ENCODE measurements at places on chromosomes 2 and 18.

GRCh38 chr2:230751062-230751461 is 38.4 kb downstream of the CAB39 start:
- no peak for DNase-seq

- no peak for DNase-seq
Measured at GRCh38 chr2:88066543-88066942, 1.1 kb upstream of the SMYD1 start.

DNA sequence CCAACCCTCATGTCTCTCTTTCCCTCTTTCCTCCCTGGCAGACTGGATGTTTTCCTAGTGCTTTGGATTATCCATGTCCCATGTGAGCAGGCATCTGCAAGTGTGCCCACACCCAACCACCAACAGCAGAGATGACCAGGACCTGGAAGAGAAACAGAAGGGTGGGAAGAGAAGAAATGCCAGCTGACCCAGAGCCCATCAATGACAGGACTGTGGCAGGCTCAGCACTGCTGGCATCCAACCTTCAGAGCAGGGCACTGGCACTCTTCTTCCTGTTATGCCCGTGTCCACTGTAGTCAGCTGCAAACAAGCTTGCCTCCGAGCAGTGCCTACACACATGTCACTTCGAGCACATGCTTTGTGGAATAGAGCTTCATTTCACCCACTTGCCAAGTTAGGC is 121.1 kb downstream of the TANC1 start:
- no peak for DNase-seq

- DNase-seq, result no peak
Measured at GRCh38 chr2:112582314-112582746, 2.1 kb upstream of the CHCHD5 start.

GRCh38 chr2:37459095-37459981 is 114.9 kb downstream of the QPCT start:
- DNase-seq, result no peak

DNA sequence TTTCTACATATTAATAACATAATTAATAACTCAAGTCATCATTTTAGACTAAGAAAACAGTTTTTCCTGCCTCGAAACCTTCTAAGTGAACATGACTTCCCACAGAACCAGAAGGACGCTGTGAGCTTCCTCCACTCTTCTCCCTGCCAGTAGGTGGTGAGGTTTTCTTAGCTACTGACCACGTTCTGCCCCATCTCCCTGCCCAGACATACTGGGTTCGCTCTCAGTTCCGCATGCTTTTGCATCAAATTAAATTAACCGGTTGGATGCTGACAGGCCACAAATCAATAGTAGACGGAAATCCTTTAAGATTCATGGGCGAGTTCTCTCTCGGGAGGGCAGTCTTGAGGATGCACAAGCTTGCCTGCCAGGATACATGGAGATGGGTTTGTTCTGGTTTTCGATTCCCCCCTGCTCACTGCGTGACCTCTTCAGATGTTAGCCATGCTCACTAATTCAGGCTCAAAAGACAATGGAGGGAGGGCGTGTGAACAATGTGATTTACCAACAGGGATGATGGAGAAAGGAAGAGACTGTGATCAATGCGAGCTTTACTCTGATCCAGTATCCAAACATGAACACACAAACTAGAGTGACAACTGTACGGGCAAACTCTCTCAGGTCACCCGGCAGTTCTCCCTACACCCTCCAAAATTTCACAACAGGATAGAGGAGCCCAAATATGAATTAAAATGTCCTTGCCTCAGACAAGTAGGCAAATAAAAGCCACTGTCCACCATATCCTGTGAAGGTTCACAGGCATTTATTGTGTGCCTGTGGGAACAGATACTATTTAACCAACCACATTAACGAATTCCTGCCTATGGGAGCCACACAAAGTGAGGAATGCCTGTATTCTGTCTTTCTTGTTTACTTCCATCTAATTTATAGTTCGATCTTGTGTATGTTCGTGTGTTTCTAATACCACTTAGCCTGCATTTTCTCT is 375.7 kb downstream of the EIPR1 start:
- no peak for DNase-seq

- DNase-seq, result no peak
Measured at GRCh38 chr2:221574231-221574570, 2.1 kb upstream of the EPHA4 start.

DNA sequence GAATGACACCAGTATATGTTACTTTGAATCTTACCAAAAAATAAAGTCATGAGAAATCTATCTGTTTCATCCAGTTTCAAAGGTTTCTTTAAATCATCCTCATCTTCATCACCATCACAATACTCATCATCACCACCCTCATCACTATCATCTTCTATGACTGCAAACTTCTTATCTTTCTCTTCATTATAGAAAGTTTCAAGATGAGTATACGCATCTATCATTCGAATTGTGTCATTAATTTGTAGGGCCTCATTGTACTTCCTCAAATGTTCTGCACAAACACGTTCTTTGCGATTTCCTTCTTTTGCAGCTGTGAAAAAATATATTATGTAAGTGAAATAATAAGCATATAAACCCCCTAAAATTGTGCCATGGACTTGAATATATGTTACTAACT is 34.1 kb upstream of the FAP start:
- DNase-seq, result no peak

DNA sequence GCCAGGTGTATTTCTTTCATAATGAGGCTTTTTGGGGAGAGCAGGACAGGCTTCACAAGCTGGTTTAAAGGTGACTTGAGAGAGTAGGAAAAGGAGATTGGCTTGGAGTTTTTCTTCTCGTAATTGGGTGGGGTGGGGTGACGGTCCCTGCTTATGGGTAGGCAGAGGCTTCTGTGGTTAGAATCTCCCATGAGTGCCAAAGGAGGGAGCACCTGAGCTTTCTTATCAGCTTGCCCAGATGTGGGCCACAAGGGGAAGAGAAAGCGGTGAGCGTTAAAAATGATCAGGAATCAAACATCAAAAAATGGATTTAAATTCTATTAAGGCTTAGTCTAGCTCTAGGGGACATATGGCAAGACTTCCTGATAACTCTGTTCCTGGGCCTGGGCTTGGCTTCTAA is 9.7 kb upstream of the PNPT1 start:
- DNase-seq, result no peak

GRCh38 chr2:64786343-64787018 is 132.8 kb upstream of the SERTAD2 start:
- DNase-seq, result no peak

GRCh38 chr18:78607221-78607620 is 372.4 kb upstream of the SALL3 start:
- no peak for DNase-seq

DNA sequence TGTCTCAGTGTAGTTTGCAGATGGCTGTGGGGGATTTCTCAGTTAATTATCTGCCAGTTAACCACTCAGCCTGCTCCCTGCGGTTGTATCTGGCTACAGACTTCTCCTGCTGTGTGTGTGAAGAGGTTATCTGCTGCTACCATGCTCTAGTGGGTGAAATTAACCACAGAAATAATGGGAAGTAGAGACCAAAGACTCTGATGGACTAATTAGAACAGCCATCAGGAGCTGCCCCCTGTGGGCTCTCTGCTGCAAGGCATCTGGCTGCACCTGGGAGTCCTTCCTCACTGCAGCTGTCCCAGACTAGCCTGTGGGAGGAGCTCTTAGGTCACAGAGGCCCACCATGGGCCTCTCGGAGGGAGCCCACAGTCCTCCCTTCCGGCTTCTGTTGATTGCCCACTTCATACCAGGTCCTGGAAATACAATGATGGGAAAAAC is 66.6 kb downstream of the CTIF start:
- DNase-seq, result no peak

DNA sequence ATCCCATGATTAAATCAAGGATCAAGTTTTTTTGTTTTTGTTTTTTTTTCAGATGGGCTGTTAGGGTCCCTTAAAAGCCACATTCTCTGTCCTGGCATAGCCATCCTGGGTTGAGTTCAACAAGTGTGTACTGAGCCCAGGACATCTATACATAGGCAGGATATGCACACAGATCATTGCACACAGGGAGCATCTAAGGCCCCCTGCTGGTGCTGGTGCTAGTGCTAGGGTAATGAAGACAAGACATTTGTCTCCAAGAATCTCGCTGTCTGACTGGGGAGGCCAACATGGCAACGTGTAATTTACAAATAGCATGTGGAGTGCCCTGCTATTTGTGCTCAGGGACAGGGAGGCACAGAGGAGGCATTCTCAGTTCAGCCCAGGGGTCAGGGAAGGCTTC is 124.5 kb downstream of the VAPA start:
- DNase-seq, result no peak

DNA sequence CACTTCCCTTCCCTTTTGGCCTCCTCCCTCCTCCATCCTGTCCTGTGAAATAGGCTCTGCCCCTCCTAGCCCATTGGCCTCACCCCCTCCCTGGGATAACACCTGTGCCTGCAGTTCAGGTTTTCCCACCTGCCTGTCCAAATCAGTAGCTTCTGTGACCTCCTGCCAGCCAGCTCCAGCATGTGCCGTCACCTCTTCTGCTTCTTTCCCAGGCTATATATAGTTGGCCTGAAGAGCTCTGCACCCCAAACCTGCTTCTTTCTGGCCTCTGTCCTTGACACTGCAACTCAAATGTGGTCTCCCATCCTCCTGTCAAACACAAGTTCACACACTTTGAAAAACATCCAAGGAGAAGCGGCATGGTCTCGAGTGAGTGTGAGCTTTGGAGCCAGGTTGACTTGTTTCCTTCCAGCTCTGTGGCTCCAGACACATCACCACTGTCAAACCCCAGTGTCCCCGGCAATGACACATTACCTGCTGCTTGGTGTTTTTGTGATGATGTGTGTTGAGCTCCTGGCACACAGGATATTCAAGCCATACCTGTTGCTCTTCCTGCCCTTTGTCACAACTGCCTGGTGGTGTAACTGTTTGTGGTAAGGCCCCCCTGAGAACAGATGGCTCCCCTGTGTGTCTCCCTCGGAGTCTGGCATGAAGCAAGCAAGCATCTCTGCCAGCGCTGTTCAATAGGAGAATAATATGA is 143.6 kb upstream of the DAPL1 start:
- no peak for DNase-seq

DNA sequence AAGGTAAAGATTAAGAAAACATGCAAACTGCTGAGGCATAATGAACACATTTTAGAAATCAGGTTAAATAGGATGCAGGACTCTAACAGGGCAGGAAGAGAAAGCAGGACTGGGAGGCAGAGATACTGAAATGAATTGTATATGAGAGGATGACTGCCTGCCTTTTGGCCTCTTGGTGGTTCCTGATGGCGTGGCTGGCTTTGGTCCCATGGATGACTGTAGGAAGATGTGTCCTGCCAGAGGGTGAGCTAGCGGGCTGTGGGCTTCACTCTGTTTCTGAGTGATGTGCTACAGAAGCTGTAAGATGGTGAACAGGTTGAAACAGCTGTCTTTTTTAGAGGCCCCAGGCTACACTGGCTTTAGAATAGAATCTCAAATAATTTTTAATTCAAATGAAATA is 517.0 kb downstream of the SLC4A3 start:
- no peak for DNase-seq

- no peak for DNase-seq
Measured at GRCh38 chr2:166373105-166373504, 2.6 kb downstream of the SCN9A start.

DNA sequence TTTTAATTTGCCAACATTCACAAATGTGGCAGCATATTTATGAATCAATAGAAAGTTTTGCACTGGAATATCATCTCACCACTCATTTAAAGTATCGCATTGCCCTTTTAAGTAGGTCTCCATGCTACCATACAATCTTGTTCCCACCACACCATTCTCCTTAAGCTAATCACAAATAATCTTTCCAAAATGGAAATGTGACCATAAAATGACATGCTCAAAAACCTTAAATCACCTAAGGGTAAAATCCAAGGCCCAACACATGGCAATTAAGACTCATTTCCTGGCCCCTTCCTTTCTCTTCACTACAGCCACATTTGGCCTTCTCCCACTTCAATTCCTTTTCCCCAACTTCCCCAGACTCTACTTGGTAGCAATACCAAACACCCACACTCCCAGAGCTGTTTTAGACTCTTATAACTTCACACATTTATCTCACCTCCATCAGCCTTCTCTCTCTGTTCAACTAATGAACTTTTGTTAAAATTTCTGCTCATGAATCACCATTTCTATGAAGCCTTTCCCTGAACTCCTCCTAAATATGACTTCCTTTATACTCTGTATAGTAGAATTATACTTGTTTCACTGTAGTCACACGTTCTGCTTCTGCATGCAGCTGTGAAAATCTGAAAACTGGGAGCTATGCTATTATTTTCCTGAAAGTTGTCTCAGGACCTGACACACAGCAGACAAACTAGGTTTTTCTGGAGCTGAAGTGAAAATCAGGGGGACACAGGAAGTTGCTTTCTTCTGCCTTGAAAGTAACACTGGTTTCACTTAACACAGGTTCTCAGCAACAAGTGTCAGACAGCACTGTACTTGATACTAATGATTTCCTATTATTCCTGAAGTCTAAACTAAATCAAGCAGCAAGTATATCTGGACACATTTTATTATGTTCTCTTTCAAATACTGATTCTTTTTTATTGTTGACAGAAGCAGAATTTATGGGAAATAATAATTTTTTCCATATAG is 303.9 kb downstream of the ZEB2 start:
- no peak for DNase-seq

GRCh38 chr18:65477455-65477854 is 273.4 kb upstream of the CDH7 start:
- no peak for DNase-seq

DNA sequence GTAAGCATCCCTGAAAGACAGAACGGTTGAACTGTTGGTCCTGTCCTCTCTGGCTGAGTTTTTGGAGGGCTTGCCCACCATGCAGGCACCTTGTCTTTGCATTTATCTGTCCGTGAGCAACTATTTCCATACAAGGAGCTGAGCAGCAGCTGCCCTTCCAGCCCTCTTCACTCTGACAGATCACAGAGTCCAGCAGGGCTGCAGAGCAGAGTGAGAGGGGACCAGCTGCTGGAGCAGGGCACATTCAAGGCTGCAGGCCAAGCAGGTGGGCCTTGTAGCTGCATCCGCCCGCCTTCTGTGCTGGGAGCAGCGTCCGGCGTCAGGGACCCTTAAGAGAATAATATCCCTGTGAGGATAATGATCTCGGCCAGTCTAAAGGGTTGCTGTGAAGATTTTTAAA is 9.5 kb downstream of the SMYD1 start:
- no peak for DNase-seq

GRCh38 chr18:21803495-21803894 is 62.9 kb downstream of the MIB1 start:
- no peak for DNase-seq

- no peak for DNase-seq
Measured at GRCh38 chr2:196131384-196131937, 39.9 kb downstream of the STK17B start.

GRCh38 chr2:203122317-203122986 is 107.8 kb downstream of the NBEAL1 start:
- no peak for DNase-seq

GRCh38 chr2:95574506-95574905 is 17.3 kb upstream of the TRIM43 start:
- DNase-seq, result no peak

GRCh38 chr2:185811580-185811979 is 73.0 kb downstream of the FSIP2 start:
- DNase-seq, result no peak

DNA sequence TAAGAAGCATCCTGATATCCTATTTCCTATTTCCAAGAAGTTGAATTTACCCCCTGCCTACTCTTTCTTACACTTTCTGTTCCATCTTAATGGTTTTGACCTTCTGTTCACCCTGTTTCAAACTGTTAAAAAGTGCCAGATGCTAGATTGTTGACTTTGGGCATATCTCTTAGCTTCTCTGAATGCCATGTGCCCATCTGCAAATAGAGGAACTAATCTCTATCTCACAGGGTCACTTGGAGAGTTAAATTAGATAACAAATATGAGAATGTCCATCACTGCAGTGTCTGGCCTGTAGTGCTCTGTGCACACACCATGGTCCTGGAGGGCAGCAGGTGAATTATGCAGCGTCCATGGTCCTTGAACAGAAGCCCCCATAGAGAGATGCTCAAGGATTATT is 83.8 kb downstream of the LRATD1 start:
- no peak for DNase-seq
